ENCODE measurements at places on chromosomes 16 and 17. TPM values are rescaled to one million over a fixed set of nuclear protein-coding genes. Genes with fewer than 3 reads are reported as not detected.

- DNase-seq: no peak
These were observed 12.8 kb downstream of the CPD start for GRCh38 chr17:30391534-30391933.

DNA sequence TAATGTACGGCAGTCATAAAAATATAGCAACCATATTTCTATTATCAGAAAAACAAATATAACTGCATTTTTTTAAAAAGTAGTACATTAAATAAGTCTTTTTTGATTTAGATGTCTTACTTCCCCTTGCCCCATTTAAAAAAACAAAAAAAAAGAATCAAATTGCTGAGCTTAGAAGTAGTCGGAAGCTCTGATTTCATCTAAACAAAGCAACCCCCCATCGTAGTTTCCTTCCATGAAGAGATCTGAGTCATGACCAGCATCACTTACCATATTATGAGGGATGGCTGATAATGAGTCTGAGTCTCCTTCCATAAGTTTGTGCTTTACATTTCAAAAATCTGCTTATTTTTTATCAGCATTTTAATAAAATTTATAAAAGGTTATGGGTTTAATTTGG lies 86.2 kb downstream of the ITFG1 start:
- no peak for DNase-seq

Gene TBC1D3E
- total RNA-seq: not detected

GRCh38 chr16:74724820-74725549 lies 24.3 kb upstream of the MLKL start:
- DNase-seq: no peak

DNA sequence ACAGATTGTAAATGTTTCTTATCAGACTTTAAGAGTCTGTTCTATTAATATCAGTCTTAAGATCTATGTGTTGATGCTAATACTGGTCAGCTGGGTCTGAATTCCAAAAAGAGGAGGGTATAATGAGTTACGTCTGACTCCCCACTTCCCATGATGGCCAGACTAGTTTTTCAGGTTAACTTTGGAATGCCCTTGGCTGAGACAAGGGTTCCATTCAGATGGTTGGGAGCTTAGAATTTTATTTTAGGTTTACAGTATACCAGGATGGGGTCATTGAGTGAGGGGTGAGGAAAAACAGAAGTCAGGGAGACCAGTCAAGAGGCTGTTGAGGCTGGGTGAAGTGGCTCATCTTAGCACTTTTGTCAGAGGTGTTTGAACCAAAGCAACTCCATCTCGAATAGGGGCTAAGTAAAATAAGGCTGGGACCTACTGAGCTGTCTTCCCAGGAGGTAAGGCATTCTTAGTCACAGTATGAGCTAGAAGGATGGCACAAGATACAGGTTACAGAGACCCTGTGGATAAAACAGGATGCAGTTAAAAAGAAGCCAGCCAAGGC lies 2.9 kb upstream of the TMEM231 start:
- DNase-seq: no peak

- peak; percentile 61 for DNase-seq
These were observed 1.3 kb downstream of the CAVIN1 start for GRCh38 chr17:42421507-42422338.

Gene KRT40
- total RNA-seq: 0.27 TPM

All from lower lobe of right lung (tissue), 2 donors.